ENCODE measurements at places on chromosomes 11 and 22. TPM values are rescaled to one million over a fixed set of nuclear protein-coding genes. Genes with fewer than 3 reads are reported as not detected.

GRCh38 chr22:30234786-30235470, 11.6 kb downstream of the LIF start:
- DNase-seq: no peak

Gene SLC5A12
- 34.7 TPM for polyA plus RNA-seq

Gene CLDN25
- not detected for polyA plus RNA-seq

GRCh38 chr11:44852159-44852747, 98.4 kb downstream of the TP53I11 start:
- no peak for DNase-seq

- no peak for DNase-seq
These were observed 1.7 kb upstream of the SPINDOC start for GRCh38 chr11:63811522-63811921.

Gene KIRREL3
- 2.1 TPM for polyA plus RNA-seq

GRCh38 chr11:35145271-35145670, 6.3 kb downstream of the CD44 start:
- DNase-seq: no peak

- no peak for DNase-seq
These were observed 92.9 kb downstream of the NELL1 start for GRCh38 chr11:20762116-20762844.

All from left renal cortex interstitium (tissue), 4 donors.